ENCODE measurements at places on chromosomes 13 and 19.
A peak's percentile ranks its signal among the peaks of the same experiment; 100 is the strongest.

GRCh38 chr19:4987256-4987655 is 18.3 kb downstream of the KDM4B start:
- DNase-seq, result no peak

DNA sequence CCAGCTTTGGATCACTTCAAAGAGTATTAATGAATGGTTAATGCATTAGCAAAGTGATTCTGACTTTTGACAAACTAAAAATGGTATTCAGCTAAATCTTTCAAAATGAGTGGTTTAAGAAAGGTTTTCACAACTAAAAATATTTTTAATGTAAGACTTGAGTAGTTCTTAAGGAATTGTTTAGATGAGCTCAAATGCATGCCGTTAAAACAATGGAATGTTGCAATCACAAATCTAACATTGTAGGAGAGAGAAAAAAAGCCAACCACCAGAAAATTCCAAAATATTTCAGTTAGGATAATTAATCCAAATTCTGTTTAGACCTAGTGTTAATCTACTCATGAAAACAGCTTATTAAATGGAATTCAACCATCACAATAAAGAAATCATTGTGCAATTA is 1044.8 kb upstream of the SLC10A2 start:
- no peak for DNase-seq

DNA sequence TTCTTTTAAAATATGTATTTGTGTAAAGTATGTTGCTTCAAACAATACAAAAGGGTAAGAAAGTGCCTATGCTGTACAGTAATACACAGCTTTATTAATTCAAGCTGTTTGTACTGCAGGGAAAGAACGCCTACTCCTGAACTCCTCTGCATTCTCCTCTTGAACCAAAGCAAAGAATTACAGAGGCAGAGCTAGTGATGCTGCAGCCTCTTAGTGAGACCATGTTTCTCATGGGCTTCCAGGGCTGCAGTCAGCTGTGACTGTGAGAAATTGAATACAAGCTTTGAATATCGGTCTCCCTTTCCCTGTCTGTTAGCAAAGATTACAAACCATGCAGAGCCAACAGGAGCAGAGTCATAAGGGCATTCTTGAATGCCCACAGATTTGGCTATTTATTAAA is 248.5 kb downstream of the SLITRK1 start:
- no peak for DNase-seq

DNA sequence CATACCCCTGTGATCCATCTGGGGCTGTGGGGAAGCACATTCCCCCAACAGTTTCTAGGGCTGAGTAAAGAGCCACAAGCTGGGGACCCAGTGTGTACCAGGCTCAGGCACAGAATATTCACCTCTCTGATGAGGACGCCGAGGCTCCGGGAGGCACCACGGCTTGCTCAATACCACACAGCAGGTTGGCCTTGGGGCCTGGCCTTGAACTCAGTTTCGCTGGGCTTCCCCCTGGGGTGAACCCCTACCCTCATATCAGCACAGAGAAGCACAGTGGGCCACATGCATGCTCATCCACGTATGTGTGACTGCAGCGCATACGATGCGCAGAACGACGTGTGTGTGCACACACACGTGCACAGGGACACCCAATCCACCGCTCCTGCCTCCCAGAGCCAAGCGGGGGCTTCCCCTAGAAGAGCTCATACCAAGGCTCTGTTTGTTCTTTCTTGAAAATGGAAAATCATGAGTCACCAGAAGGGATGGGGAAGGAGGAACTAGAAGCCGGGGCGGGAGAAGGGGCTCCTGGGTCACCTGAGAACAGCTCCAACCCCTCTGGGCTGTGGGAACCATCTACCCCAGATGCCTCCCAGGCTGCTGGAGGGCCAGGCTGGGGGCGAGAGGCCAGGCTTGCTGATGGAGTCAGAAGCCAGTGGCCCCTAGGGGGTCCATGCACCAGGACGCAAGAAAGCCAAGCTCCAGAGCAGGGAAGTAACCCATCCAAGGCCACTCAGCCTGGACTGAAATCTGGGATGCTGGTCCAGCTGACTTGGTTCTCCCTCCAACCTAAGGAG is 4.9 kb upstream of the PDE4C start:
- no peak for DNase-seq

DNA sequence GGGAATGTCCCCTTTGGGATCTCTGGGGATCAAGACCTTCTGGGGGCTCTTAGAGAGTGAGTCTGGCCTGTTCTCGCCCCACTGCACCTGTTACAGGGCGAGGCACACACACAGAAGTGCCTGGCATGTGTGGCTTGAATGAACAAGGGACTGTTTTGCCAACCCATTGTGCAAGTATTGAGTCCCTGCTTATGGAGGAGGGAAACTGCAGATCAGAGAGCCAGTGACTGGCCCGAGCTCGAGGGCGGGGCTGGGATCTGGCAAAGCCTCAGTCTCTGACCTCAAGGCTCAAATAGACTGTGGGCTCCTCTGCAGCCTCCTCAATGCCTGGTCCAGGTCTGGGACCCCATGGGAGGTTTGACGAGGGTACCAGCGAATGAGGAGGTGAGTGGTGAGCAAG is 5.5 kb downstream of the RAVER1 start:
- DNase-seq, result no peak

DNA sequence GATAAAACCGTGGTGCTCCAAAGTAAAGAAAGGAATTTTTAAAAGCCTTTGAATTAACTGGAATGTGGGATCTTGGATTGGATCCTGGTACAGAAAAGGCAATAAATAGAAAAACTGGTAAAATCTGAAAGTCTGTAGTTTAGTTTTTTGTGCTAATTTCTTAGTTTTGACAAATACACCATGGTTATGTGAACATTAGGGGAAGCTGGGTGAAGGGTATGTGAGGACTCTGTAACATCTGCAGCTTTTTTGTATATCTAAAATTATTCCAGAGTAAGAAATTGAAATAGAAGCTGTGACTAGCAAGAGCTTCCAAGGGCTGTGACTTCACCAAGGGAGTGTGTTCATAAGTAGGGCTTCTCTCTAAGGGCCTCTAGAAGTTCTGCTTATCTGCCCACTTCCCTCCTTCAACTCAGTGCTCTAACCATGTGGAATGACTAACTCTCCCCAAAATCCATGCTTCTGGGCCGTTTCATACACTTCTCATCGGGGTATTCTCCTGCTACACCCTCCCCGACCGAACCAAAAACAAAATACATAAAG is 26.5 kb downstream of the ARHGAP35 start:
- no peak for DNase-seq

GRCh38 chr19:47296036-47296435 is 13.6 kb upstream of the C5AR1 start:
- DNase-seq, result peak; percentile 25

- no peak for DNase-seq
Observed at GRCh38 chr13:29810145-29810742, 40.2 kb downstream of the UBL3 start.

DNA sequence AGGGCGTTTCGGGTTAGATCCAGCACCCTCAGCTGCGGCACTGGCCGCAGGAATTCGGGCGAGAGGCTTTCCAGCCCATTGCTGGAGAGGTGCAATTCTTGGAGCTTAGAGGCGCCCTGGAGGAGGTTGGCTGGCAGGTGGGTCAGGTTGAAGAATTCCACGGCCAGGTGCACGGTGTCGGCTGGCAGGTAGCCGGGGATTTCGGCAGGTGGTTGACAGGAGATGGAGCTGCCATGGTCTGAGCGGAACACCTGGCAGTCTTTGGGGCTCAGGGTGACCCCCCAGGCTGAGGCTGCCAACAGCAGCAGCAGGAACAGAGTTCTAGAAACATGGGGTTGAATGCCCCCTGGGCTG is 1.3 kb downstream of the LRG1 start:
- DNase-seq, result no peak

DNA sequence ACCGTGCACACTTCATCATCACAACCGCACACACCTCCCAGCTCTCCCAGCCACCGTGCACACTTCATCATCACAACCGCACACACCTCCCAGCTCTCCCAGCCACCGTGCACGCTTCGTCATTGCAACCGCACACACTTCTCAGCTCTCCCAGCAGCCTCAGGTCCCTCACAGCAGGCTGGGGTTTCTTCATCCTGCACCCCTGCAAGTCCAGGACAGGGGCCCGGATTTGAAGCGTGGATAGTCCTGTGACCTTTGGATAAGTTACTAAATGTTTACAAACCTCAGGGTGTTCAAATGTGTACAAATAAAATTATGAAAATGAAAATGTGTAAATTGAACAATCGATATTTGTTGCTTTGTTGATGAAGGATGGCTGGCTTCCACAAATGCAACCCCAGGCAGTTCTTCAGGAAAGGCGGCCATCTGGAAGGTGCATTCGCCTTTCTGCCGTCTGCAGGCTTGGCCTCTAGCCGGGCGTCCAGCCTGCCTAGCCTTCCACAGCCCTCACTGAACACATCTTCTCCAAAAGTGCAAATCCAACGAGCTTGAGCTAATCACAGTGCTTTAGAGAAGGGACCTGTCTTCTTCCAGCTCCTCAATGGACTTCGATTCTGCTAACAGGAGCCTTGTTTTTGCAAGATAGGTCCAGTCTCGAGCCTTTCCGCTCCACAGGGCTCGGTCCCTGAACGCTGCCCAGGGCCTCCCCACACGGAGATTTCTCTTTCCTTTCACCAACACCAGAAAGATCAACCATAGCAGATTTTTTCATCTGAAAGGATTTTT is 74.2 kb downstream of the SPACA7 start:
- DNase-seq, result no peak

DNA sequence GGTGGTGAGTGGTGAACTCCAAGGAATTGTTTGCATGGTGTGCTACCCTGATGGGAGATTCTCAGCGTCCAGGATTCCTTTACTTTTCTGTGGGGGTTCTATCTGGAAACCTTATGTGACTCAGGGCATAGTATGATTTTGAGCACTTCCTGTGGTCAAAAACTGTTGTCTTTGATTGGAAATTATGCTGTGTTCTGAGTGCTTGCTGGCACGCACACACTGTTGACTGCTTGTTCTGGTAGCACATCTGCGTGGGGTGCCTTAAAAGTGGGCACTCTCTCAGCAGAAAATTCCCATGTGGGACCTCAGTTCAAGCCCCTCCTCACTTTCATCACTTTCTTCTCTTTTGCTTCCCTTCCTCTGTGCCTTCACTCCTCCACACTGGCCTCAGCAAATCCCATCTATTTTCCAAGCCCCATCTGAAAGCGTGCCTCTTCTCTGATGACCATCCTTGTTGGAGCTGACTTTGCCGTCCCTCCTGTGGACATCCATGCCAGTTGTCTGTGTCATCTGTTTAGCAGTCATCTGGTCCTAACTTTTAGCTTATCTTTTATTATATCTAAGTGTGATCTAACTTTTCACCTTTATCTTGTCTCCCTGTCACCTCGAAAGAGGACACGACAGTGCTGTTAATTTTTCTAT is 56.4 kb upstream of the NPAS1 start:
- DNase-seq, result peak; percentile 23

- DNase-seq, result no peak
Observed at GRCh38 chr13:49444524-49445395, 686 bp downstream of the SETDB2 start.

GRCh38 chr13:92769046-92769445 is 457.6 kb upstream of the GPC6 start:
- no peak for DNase-seq

- DNase-seq, result no peak
Observed at GRCh38 chr19:17772172-17772571, 20.9 kb downstream of the FCHO1 start.

DNA sequence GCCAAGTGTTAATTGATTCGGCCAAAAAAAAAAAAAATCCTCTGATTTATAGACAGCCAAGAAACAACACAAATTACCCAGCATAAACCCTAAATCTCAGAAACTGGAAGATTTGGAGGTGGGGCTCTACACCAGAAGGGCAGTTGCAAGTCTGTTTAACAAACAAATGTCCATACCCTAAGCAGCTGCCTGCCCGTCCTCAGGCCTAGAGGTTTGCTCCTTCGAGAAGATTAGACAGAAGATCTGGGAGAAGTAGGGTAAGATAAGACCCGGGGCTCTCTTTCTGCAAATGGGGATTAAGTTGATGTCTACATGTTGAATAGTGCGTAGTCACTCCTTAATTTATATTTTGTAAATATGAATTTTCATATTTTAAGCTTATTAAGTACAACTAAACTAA is 3.4 kb upstream of the N4BP2L1 start:
- no peak for DNase-seq

DNA sequence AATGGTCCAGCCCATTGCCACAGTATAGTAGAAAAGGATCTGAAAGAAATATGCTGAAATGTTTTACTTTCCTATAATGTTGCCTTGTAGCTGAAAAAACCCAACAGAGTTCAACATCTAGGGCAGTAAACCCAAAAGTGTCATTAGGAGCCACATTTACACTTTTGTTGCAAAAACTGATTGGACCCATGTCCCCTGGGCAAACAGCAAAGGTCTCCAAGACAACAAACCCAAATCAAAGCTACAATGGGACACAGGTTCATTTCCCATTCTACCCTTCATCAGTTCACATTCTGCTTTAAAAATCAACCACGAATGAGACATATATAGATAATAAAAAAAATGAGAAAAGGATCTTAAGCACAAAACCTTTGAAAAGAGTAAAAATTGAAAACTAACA is 744.8 kb downstream of the PCDH17 start:
- no peak for DNase-seq

DNA sequence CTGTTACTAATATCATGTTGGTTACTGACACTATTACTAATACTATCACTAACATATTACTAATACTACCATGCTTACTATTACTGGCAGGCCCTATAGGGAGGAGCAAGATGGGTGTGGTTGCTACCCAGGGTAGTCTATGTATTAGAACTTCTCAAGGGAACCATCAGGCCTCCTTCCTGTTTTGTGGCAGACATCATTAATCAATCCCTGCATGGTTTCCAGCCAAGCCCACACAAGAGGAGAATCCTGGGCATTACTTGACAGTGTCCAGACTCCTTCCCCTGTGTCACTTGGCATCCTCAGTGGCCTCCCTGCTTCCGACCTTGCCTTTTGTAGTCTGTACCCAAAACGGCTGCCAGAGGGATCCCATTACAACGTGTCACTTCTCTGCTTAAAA is 8.9 kb downstream of the HAS1 start:
- DNase-seq, result no peak

GRCh38 chr13:52924289-52925148 is 76.1 kb upstream of the PCDH8 start:
- DNase-seq, result no peak

DNA sequence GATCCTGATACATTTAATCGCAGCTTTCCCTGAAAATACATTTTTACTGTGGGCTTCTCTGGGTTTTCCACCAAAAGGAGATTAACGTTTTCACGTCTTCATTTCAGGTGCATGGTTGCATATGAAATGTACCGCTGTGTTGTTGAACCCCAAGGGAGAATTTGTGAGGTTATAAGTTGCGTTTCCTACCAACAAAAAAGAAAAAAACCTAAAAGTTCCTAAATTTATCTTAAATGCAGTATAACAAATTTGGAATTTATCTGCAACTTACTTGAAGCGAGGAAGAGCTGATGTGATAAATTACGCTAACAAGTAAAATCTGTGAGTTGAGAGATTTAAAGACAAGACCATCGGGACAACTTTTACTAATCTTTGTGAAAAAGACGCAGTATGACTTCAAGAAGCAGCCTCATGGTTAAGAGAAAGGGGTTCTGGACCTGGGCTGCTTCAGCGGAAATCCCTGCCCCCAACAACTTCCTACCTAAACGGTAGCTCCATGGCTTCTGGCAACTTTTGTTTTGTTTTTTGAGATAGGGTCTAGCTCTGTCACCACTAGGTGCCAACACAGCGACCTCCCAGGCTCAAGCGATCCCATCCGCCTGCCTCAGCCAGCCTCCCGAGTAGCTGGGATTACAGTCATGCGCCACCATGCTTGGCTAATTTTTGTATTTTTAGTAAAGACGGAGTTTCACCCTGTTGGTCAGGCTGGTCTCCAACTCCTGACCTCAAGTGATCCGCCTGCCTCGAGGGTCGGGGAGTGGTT is 958 bp upstream of the OBI1 start:
- DNase-seq, result no peak

GRCh38 chr13:74035896-74036295 is 98.3 kb downstream of the KLF12 start:
- DNase-seq, result no peak

GRCh38 chr19:51599084-51599483 is 28.0 kb downstream of the ZNF175 start:
- DNase-seq, result no peak

Data from GOT3 (cell line).